Osteoblast (primary cell): ENCODE measurements at places on chromosomes 7 and 10. TPM values are rescaled to one million over a fixed set of nuclear protein-coding genes. Genes with fewer than 3 reads are reported as not detected.

DNA sequence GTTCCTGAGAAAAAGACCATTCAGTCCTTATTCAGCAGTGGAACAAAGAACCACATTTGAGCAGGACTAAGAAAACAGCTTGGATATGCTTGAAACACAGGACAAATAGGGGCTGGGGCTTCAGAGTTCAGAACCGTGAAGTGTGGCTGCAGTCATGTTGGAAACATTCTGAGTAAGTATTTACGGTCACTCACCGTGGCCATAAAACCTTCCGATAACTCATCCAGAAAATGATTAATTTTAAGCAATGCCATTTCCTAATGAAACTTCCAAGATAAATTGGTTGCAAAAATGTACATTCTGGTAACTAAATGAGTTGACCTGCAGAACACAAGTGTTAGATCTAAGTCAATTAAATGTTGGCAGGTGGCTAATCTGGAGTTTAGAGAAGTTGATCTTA is 279.2 kb downstream of the CXCL12 start:
- no peak for DNase-seq

DNA sequence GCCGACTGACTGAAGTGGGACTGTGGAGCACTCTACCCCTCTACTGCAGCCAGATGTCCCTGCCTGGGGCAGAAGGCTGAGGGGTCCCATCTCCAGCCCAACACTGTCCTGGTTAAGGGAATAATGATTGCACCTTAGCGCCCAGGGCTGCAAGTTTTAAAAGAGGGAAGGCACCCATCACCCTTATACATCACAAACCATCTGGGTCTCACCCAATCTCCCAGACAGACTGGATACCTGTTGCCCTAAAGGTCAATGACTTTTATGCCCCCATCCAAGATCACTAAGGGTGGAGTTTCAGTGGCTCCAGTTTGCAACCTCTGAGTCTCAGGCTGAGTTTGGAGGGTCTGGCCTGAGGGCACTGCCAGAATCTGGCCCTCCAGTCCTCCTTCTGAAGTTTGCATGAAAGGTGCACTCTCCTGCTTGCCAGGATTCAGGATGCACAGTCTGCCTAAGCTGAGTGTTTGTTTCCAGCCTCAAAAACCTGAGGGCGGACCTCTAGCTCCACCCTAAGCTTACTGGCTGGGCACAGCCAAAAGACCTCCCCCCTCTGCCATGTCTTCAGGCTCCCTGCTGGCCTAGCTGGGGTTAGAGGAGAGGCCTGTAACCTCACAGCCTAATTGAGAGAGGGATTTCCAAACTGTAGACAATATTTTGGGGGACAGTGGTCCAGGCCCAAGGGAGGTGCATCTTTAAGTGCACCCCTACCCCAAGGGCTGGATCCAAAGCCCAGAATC is 2.5 kb upstream of the EMX2 start:
- DNase-seq: peak; percentile 66

GRCh38 chr10:29608062-29608461 is 26.7 kb downstream of the SVIL start:
- no peak for DNase-seq

The MEOX2 gene
- total RNA-seq: 3.8 and 4.7 TPM in 2 replicates

The ADAP1 gene
- 0.59 and 2.2 TPM in 2 replicates for total RNA-seq
